Fibroblast of pulmonary artery (primary cell): ENCODE measurements at places on chromosomes 12 and 14.

GRCh38 chr12:7905071-7905470 is 30.9 kb downstream of the SLC2A3 start:
- peak; percentile 60 for DNase-seq

GRCh38 chr14:55771242-55771981 is 191.4 kb downstream of the KTN1 start:
- DNase-seq, result no peak

DNA sequence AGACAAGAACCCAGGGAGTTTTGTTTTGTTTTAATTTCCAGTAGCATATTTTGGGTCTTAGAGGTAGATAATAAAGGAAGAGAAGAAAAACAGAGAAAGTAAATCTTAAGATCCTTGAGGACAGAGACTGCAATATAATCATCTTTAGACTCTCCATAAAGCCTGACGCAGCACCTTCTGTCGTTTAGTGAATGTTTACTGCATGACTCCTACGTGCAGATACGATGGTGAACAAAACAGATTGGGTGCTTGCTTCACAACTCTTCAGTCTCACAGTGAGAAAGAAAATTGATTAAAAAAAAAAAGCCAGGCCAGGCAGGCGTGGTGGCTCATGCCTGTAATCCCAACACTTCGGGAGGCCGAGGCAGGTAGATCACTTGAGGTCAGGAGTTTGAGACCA is 86.9 kb downstream of the STON2 start:
- no peak for DNase-seq

- no peak for DNase-seq
These were observed 27.1 kb downstream of the ABCB9 start for GRCh38 chr12:122939125-122939524.

GRCh38 chr12:75207338-75208083 is 2.1 kb downstream of the KCNC2 start:
- DNase-seq, result no peak

DNA sequence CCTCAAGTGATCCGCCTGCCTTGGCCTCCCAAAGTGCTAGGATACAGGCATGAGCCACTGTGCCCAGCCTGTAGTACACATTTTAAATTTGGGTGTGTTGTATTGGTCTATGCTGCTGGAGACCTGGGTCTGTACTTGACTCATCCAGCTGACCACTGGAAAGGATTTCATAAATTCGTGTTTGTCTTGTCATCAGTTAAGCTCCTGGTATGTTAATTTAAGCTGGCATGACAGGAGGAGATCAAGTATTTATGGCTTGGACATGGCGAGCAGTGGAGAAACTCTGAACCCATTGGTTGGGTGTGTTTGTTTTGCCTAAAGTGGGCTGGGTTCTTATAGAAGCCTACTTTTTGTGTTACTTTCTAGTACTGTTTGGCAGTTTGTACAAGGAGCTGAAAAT is 24.2 kb downstream of the YY1 start:
- DNase-seq, result no peak

DNA sequence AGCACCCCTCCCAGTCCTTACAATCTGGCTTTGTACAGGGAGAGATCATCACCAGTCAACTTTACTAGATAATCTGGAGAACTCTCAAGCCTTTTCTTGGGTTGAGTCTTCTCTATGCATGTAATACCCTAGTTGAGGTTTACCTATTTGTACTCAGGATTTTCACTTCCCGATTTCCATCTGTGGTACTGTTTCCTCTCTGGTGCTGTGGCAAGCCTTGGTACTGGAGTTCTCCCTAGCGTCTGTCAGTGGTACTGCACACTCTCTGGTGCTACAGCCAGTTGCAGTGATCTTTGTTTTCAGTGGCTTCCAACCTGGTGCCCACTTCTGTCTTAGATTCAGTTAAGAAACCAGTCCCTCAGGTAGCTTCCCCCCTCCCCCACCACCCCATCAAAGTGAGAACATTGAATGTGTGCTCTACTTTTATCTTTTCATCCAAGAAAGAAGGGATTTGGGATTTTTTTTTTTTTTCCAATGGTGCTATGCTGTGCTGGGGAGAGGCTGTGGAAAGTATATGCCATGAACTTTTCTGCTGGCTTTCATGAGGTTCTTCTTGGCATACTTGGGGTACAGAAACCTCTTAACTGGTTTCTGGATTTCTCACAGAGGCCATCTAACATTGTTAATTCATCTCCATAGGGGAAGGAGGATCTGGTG is 69.4 kb upstream of the EVL start:
- DNase-seq, result peak; percentile 60

DNA sequence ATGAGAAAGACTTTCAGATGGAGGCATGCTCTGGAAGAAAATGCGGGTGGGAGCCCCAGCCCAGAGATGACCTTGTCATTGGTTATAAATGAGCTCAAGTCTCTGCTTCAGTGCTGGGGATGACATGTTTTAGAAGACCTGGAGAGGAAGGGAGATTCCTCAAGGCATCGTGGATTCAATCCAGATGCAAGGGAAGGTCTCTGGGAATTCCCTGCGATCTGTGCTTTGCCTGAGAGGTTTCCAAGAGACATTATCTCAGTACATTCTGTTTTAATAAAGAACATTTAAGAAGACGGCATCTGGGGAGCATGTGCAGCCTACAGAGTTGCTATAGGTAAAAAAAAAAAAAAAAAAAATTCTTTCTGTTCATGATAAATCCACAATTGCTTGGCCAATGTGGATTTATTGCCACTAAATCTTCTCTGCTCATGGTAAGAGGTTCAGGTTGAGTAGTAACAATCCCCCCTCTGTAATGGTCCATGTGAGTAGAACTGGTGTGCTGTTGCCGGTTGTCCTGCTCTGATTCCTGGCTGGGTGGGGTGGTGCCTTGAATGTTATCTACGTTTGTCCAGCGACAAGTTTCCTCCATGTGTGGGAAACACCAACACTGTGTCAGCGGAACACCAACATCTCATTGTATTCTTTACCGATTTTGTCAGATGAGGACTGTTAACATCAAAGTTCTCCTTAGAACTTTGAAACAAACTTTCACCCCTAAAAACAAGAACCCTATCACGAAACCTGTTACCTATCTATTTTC is 230.0 kb downstream of the MSRB3 start:
- no peak for DNase-seq

DNA sequence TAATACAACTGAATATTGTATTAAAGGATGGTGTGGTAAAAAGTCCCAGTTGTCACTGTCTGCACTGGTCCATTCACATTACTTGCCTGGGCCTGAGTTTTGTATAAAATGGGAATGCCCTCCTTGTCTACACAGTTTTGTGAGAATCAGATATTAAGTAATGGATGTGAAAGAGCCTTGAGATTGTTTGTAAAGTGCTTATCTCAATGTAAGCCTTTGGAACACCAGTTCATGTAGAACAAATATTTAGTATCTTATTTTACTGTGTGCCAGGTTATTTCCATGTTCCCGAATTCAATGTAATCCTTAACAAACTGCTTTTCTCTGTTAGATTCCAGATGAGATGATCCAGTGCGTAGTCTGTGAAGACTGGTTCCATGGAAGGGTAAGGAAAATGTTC is 7.5 kb downstream of the UBR7 start:
- DNase-seq, result no peak

DNA sequence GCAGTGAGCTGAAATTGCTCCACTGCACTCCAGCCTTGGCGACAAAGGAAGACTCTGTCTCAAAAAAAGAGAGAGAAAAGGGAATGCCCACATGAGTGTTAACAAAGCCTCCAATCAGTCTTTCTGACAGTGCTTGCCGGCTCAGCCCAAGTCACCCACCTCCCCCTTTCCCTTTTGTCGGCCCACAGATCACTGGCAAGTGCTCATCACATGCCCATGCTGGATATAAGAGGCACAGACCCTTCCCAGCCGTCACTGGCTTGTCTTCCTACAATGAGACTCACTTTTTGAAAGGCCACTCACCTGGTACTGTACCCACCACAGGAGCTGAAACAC is 70.8 kb downstream of the CCDC88C start:
- no peak for DNase-seq

DNA sequence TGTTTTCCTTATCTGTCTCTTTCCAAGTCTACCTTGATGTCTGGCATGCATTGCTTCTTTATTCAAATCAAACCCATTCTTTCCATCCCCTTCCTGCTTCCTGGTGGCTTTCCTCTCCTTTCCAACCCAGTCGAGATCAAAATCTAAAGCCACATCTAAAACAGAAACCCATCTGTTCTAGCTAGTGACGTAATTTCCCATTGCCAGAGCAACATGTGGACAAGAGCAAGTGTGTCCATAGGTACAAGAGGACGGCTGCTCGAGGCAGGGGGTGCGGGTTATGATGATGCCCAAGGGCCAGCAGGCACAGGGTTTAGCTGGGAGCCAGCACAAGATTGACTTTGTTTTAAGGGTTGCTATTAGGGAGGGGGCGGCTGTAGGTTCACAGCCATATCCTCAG is 7.0 kb downstream of the KRT80 start:
- no peak for DNase-seq

DNA sequence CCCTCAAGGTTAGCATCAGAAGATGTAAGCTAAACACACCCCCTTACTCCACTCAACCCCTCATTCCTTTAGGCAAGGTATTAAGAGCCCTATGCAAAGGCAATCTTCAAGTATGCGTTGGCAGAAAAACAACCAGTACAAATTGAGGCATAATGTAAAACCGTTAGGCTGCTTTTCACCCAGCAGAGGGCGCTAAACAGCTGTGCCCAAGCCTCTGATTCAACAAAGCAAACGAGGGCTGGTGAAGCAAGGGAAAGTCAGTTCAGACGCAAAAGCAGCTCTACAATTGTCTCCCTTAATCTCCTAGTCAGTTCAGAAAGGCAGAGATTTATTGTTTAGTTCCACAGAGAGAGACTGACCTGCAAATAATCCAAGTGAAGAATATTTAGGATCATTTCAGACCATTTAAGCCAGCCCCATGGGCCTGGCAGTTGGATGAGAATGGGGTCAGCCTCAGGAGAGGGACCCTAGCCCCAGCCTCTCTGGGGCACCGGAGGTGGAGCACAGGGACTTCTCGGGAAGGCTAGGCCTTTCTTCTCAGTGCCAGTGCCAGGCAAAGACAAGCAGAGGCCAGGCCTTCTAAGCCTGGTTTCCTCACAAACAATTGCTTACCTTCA is 23.5 kb downstream of the DCAF5 start:
- DNase-seq, result peak; percentile 94

GRCh38 chr14:53885136-53885640 is 71.4 kb downstream of the BMP4 start:
- DNase-seq, result no peak

GRCh38 chr12:87849074-87849473 is 180.1 kb downstream of the C12orf50 start:
- DNase-seq, result no peak

GRCh38 chr12:109524466-109525278 is 47.2 kb downstream of the UBE3B start:
- DNase-seq, result no peak

DNA sequence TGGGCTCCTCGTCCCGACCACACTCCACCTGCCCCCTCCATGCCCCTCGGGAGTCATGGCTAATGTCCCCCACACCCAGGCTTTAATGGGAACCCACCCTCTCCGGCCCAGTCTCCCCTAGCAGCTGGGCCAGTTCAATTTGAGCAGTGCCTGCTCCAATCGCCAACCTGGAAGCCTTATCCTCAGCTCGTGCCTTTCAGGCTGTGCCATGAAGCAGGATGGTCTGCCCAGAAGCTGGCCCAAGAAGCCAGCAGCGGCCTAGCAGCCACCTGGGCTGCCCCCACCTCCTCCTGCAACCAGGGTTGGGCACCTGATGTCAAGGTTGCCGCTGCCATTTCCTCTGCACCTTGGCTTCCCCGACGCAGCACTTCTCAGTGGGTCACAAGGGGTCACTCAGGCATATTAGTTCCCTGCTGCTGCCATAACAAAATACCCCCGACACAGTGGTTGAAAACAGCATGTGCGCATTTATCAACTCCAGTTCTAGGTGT is 2.3 kb upstream of the CLBA1 start:
- no peak for DNase-seq

GRCh38 chr14:22536853-22537338 is 52.1 kb downstream of the DAD1 start:
- DNase-seq, result peak; percentile 95

DNA sequence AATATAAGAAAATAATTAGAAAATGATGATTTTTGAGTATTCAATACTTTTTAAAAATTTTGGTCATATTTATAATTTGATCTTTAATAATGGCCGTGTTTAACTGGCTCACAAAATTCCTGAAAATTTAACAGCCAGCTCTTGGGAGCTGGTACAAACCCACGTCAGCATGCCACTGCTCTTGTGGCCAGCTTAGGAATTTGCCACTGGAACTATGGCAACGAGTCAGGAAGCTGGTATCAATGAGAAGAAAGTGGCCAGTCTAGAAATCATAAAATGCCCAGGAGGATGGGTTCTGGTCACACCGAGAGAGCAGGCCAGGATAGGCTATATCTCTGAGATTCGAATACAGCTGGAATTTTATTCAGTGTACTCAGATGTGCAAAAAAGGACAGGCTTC is 72.2 kb upstream of the PLEKHG3 start:
- DNase-seq, result no peak

- DNase-seq, result peak; percentile 60
These were observed 121.9 kb downstream of the PDE3A start for GRCh38 chr12:20490213-20490612.

DNA sequence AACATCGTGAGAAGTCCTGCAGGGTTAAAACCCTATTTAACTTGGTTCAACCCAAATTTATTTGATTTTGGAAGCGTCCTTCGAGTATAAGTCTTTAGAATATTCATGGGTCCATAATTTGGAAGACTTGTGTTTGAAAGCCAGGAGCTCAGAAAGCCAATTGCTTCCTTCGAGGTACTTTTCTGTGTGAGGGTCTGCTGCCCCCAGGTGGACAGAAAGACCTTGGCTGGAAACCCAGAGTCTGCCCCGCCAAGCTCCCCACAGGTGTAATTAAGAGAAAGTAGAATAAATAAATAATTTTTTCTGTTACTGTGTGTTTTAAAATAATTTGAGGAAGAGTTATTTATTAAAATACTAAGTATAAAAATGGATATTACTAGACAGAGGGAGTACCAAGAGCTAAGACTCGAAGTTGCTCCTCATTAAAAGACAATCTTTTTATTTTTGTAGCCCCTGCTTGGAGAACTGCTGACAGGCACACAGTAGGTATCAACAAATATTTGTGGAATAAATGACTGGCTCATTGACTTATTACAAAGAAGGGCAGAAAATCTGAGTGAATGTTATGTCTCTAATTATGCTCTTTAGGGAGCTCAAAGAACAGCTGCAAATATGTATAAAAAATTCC is 105.8 kb downstream of the PAH start:
- peak; percentile 3 for DNase-seq

DNA sequence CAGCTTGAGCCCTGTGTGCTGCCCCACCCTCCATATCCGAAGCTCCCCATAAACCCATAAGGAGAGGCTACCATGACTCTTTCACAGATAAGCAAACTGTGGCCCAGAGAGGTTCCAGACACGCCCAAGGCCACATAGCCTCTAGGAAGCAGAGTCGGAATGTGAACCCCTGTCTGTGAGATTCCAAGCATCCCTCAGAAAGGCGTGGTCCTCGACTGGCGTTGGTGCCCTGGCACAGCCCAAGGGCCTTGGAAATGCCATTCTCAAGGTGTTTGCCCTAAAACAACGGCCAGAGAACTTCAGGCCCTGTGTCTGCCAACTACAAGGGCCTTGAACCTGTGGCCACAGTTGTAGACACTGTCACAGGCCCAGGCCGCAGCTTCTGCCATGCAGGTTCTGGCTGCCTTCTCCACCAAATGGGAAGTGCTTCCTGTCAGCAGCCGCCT is 8.5 kb upstream of the DIO3 start:
- DNase-seq, result no peak
